ENCODE measurements at places on chromosomes 5 and 9. TPM values are rescaled to one million over a fixed set of nuclear protein-coding genes. Genes with fewer than 3 reads are reported as not detected.

Gene HSPB3
- not detected for total RNA-seq

GRCh38 chr5:140996060-140996459 is 29.8 kb downstream of the PCDHAC2 start:
- peaks cover 11% of the 10 kb centered on the region for H3K27me3 ChIP-seq
- H3K4me3 ChIP-seq: no peak overlapping the region
- DNase-seq: no peak
- H3K4me1 ChIP-seq: no peaks in the 10 kb centered on the region
- H3K27ac ChIP-seq: no peak overlapping the region

- DNase-seq: no peak
- no peaks in the 10 kb centered on the region for H3K27me3 ChIP-seq
- no peaks in the 10 kb centered on the region for H3K4me1 ChIP-seq
These were observed 3.4 kb downstream of the MAMDC4 start for GRCh38 chr9:136855461-136856078.

Gene SV2C
- total RNA-seq: not detected

DNA sequence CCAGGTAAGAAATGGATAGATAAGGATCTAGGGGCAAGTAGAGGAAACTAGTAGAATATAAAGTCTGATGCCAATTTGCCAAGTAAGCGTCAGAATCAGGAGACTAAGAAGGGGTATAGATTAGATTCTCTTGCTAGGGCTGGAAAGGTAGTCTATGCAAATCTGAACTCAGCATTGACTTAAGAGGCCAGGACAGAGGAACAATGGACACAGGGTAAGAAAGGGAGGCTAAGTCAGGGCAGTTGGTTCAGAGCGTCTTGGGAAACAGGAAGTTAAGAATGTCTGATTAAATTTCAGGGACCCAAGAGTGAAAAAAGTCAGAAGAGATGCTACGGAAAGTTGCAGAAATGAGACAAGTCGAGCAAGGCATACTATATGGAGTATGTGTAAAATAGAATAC is 263.2 kb upstream of the HAPLN1 start:
- H3K27me3 ChIP-seq: no peaks in the 10 kb centered on the region
- no peaks in the 10 kb centered on the region for H3K4me1 ChIP-seq
- no peak overlapping the region for H3K27ac ChIP-seq
- H3K36me3 ChIP-seq: no peaks in the 10 kb centered on the region

DNA sequence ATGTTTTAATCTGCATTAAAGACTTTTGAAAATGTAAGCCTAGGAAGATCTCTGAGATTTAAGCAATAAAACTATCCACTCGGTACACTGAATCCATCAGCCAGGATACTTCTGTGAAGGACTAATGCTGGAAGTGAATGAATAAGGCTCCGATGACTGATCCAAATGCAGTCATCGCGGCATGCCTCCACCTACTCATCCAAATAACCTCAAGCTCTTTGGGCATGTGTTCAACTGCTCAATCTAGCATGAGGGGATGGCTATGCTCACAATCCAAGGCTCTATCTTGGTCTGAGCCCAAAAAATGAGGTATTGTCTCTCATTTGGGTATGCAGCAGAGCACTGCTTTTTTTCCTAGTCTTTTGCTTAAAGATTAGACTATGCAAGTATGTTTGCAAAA is 19.2 kb downstream of the MARCHF3 start:
- no peaks in the 10 kb centered on the region for H3K27me3 ChIP-seq
- peak overlapping the region; percentile 67 for H3K27ac ChIP-seq
- DNase-seq: no peak
- peaks cover 48% of the 10 kb centered on the region for H3K4me1 ChIP-seq
- no peak overlapping the region for H3K4me3 ChIP-seq

- peaks cover 12% of the 10 kb centered on the region for H3K27me3 ChIP-seq
- H3K36me3 ChIP-seq: peaks cover 8% of the 10 kb centered on the region
- peaks cover 8% of the 10 kb centered on the region for H3K4me1 ChIP-seq
- no peak overlapping the region for H3K4me3 ChIP-seq
- H3K27ac ChIP-seq: no peak overlapping the region
These were observed 3.9 kb downstream of the LCN8 start for GRCh38 chr9:136754059-136754572.
